ENCODE measurements at places on chromosomes 12 and 14.

- DNase-seq, result no peak
Observed at GRCh38 chr12:117126335-117126734, 27.1 kb upstream of the TESC start.

DNA sequence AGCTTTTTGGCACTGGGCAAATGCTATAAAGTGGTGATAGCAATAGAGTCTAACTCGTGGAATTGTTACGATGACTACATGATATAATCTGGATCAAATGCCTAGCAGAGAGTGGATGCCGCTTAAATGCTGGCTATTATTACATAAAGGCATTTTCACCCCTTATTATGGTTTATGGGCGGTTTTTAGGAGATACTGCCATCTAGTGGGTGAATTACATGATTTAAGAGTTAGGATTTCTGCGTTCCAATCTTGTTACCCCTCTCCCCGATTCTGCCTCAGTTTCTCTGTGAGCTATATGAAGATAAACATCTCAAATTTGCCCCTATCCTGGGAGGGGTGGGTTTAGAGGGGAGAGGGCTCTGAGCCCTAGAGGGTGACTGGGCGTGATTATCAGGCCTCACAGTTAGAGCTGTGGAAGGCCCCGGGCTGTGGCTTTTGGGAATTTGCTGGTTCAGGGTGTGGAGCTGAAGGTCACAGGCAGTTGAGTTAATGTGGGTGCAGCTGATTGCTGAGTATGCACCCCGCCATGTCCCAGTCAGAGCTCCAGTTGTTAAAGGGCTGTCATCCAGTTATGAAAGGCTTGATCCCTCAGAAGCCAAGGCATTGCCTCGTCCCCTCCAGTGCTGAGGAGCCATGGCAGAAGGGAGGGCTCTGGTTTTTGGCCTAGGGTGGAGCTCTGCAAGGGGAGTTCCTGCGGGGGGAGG, 14.4 kb downstream of the CLSTN3 start:
- DNase-seq, result peak; percentile 47

GRCh38 chr12:7162691-7163114, 26.8 kb upstream of the PEX5 start:
- DNase-seq, result no peak

DNA sequence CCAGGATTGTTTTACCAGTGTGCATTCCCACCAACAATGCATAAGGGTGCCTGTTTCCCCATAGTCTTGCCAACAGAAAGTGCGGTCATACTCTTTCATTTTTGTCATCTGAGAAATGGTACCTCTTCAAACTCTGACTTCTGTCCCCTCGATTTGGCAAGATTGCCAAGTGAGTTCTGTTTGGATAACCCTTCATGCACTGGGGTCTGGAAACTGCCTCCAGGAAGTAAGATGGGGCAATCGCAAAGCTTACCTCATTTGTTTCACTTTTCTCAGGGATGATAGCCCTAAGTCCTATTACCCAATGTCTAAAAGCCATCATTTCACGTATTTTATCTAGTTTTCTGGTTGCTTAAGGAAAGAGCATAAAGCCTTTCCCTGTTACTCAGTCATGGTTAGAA, 28.6 kb upstream of the NR1H4 start:
- no peak for DNase-seq

DNA sequence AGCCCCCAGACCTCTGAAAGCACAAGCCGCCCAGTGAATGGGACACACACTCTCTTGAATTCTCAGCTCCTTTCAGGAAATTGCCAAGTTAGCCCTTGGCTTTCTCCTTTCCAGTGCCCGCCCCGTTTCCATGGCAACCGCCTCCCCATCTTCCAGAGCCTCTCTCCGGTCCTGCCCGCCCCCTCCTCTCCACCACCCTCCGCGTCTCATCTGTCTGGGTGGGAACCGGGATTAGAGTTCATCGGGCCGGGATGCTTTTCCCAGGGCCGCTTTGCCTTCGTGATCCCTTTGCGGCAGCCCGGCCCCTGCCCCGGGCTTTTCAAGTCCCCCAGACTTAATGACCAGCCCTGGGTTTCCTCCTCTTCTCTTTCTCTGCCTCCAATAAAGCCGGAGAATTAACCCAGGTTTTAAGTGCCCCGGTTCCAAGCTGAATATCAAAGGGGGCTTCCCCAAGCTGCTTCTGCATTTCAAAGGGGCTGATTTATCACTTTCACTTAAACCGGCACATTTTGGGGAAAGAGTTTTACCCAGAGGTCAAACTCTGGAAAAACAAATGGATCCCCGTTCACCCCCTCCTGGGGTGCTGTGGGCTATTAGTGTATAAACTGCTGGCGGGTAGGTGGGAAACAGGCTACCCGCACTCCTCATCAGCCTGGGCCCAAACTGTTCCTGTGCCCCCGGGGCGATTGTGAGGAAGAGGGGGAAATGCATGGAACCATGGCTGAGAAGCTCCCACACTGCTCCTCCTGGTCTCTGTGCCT, 101.7 kb downstream of the ZFP36L1 start:
- DNase-seq, result no peak

DNA sequence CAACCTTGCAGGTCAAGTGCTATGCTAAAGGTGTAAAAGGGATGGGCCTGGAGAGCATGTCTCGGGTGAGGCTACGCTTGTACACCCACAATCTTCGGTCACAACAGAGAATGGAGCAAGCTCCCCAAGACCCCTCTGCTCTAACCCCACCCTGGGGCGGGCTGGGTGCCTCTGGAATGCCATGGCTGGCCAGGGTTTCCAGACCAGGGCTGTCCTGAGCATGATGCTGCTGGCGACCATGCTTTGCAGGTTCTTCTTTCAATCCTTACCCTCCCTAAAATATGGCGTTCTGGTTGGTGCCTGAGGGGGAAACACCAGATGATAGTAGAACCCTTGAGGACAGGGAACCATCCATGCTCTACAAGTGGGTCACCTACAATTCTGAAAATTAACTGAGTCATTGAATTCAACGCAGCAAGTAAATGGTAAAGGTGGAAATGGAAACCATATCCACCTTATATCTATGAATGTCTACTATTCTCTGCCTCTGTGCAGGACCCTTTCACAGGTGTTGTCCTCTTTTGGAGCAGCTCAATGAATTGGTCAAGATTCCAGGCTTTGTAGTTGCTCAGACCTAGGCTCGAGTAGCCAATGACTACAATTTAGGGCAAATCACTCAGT, 111.6 kb upstream of the EGLN3 start:
- DNase-seq, result no peak

DNA sequence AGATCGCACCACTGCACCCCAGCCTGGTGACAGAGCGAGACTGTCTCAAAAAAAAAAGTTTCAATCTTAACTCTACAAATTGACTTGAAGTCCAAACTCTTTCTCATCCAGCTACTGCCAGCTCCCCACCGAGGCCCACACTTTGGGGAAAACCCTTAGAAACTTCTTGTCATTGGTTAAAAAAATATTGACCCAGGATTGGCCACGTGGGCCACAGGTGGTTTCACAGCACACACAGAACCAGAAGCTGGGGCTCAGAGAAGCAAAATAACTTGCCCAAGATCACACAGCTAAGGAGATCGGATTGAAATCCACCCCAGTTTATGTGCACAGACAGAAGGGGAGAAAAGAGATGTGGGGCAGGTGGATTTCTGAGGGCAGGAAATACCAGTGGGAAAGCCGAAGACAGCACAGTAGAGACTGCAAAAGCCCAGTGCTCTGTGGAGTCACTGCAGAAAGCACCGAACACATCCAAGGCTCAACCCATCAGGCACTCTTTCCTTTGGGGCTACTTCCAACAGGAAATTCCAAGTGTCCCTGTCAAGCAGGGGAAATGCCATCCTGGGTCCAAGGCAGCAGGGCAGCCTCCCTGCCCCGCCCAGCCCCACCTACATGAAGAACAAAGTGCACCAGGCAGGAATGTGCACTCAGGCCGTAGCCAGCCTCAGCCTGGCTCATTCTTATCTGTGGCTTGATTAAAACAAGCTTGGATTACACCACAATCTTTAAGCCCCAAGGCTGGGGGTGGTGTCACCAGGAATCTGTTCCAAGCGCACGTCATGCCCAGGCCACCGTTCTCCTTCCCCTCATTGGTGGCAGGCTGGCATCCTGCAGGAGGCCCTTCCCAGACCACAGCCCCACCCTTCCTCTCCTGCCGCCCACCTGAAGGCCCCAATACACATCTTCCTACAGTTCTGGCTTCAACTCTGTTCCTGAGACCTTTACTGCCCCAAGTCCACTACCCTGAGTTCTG, 72.5 kb downstream of the ITPK1 start:
- DNase-seq, result no peak

DNA sequence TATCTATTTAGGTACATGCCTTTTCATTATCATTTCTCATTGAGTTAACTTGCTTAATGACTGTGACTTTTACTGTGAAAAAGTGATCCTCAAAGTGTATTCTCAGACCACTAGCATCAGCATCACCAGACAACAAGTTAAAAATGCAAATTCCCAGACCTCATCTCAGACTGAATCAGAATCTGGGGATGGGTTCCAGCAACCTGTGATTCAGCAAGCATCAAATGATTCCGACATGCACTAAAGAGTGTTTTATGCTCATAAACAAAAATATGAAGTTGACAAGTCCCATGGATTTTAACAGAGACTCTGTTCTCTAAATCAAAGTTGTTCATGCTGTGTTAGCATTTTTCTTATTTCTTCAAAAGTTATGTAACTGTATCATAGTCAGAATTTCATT, 130.6 kb downstream of the BCAT1 start:
- no peak for DNase-seq

GRCh38 chr12:117142094-117142493, 42.9 kb upstream of the TESC start:
- DNase-seq, result no peak

DNA sequence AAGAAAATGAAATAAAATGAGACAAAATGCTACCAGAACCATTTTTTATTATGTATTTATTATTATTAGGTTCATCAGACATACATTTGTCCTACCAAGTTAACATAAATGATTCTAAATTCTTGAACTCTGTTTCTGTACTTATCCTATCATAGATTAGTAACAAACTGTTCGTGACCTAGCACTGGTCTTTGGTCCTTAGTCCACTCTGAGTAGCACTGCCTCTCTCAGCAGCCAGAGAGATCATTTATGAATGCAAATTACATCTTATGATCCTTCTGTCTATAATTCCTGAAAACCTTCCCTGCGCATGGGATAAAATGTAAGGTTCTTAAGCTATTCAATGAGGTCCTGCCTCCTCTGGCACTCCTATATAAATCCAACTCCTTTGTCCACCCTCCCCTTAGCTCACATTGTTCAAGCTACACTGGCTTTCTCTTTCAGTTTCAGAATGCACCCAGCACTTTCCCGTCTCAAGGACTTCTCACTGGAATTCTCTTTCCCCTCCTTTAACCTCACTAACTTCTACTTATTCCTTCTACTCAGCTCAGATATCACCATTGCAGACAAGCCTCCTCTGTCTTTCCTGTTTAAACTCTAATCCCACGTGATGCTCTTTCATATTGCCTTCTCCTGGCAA, 17.1 kb downstream of the PDZRN4 start:
- DNase-seq, result peak; percentile 13

DNA sequence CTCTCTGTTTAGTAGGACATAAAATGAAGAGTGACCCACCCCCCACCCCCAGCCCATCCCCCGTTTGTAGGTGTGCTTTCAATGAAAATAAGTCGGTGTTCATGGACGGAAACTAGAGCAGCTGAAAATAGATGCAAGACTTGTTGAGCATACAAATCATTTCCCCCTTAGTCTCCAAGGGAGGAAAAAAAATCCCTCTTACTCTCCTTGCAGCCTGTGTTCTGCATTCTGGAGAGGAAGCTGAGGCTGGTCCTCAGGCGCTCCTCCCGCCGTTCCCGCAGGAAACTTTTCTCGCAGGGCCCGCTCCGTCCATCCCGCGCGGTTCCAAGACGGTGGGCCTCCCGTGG, 259.0 kb upstream of the E2F7 start:
- DNase-seq, result no peak

DNA sequence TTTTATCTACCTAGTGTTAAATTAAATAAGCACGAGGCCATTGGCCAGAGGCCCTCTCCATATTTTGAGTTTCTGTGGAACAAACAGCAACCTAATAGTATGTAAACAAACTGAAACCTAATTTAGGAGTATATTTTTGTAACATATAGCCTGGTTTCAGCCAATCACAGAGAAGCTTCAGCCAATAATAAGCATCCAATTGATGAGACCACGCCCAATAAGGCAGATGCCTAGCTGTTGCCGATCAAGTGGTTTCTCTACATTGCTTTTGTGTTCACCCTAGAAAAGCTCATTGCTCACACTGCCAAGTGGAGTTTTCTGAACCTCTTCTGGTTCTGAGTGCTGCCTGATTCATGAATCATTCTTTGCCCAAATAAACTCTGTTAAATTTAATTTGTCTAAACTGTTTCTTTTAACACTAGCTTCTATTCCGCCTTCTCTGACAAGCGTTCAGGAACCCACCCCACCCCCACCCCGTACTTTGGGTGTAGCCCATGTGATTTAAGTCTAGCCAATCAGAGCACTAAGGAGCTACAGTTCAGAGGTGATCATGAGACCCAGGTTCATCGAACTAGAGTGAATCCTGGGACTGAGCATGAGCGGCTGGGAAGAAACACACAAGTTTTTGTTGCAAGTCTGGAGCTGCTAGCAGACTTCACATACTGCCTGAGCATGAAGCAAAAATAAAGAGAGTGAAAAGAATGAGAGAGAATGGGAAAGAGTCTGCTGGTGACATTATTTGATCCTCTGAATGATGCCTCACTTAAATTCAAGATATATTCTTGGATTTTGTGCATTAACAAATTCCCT, 21.5 kb upstream of the LTA4H start:
- no peak for DNase-seq

GRCh38 chr12:93139028-93139665, 210.1 kb upstream of the EEA1 start:
- DNase-seq, result no peak

DNA sequence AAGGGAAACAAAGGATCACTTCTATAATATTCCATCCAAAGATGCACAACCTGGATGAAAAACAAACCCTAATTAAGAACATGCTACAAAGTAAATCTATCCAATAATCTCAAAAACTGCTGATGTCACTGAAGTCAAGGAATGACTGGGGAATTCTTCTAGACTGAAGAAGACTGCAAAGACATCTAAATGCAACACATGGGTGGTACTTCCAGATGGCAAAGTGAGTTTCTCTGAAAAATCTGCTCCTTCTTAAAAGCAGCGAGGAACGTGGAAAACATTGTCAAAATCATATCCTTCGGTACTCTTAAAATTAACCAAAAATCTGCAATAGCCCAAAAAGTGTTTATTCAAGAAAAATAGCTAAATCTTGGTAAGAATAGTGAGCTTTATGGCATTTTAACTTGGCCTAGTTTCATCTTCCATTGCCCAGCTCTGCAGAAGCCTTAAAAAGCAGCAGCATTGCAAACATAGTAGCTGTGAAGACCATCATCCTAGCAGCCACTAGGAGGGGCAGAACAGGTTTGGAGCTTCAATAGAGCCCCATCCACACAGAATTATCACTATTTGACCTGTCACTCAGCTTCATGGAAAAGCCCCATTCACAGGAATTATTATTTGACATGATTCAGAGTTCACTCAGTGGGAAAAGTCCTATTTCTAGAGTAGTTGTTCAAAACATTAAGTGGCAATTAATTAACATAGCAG, 7.4 kb downstream of the CLEC14A start:
- DNase-seq, result no peak

- DNase-seq, result no peak
Observed at GRCh38 chr12:115623764-115624334, 653.6 kb downstream of the MED13L start.

GRCh38 chr14:71220462-71220861, 313.2 kb downstream of the PCNX1 start:
- no peak for DNase-seq

- peak; percentile 53 for DNase-seq
Observed at GRCh38 chr12:75437564-75437963, 43.0 kb upstream of the GLIPR1 start.

Measured in MM.1S (cell line).